ENCODE measurements at places on chromosomes 13 and 19.

GRCh38 chr13:102915393-102915930 is 69.6 kb downstream of the ERCC5 start:
- no peak for DNase-seq

GRCh38 chr19:32881766-32882165 is 12.2 kb upstream of the SLC7A9 start:
- DNase-seq = no peak

GRCh38 chr19:38669552-38669951 is 22.1 kb downstream of the ACTN4 start:
- no peak for DNase-seq

DNA sequence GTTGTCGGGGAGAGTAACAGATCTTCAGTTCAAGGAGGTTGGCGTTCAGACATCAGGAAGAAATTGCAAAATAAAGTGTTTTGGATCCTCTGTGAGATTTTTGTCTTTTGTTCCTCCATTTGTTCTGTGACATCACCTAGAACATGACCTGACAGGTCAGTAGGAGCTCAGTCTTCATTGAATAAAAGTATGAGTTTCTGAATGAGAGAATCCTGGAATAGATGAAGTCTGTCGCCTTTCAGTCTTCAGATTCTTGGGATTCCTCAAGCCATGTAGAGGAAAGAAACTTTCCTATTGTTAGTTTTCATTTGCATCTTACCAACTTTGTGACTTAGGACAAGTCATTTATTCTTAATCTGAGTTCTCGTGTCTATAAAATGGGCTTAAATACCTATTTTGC is 14.4 kb downstream of the ARHGAP35 start:
- no peak for DNase-seq

DNA sequence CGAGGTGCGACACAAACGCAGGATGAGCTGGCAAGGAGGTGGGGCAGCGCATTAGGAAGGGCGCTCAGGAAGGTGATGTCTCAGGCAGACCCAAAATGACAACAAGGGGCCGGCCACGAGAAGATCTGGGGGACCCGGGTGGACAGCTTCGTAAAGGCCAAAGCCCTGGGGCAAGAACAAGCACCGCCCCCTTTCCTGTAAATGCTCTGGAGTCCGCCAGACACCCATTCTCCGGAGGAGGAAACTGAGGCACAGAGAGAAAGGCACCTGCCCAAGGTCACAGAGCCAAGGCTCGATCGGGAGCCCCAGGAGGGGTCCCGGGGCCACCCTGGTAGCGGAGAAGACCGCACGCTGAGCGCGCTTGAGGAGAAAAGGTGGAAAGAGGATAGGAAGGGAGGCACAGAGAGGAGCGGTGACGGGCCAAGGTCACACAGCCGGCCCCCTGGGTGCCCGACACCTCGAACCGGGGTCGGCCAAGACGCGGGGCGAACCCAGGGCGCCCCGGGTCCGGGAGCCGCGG is 571 bp downstream of the SAFB2 start:
- peak; percentile 37 for DNase-seq

GRCh38 chr19:1847684-1848398 is 442 bp downstream of the REXO1 start:
- peak; percentile 48 for DNase-seq

- peak; percentile 96 for DNase-seq
These were observed 744 bp downstream of the UHRF1 start for GRCh38 chr19:4909897-4910593.

GRCh38 chr13:99572131-99572530 is 70.9 kb downstream of the TM9SF2 start:
- no peak for DNase-seq

GRCh38 chr13:66657165-66657881 is 572.8 kb downstream of the PCDH9 start:
- no peak for DNase-seq

Measured in stimulated activated CD4-positive, alpha-beta T cell treated with anti-CD3 and anti-CD28 coated beads, Interleukin-2, amount 100 ng/mL, for 24 hours (primary cell).